Ureter (tissue), 1 donor: ENCODE measurements at places on chromosomes 6 and 20. TPM values are rescaled to one million over a fixed set of nuclear protein-coding genes. Genes with fewer than 3 reads are reported as not detected.

DNA sequence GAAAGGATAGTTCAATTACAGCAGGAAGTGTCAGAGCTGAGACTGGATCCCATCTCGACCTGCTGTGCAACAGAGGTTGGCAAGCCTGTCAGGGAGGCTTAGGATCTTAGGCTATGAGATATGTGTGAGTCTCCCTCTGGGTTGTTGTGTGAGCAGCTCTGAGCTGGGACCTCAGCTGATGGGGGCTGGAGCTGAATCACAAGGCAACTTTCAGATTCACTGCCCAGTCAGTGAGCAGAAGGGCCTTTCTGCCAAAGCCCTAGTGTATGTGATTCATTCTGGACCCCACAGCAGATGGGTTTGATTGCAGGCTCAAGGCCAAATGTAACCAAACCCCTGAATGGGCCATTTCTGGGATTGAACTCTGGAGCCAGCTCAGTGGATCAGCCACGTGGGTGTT is 4.5 kb downstream of the PI3 start:
- DNase-seq = no peak

DNA sequence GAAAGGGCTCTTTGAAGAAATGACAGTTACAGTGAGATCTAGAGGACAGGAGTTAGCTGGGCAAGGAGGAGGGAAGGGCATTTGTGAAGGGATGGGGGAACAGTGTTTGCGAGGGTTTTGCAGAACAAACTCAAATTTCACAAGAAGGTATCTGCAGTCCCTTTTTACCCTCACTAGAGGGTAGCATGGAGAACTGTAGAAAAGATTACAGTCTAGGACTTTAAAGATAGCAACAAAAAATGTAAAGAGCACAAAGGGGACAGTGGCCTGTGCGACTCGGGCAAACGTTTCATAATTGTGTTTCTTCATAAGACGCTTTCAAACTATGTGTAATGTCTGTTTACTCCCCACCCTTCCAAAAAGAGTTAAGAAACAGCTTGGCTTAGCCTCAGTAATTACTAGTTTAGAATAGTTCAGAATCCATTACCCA is 21.2 kb upstream of the ASXL1 start:
- no peak for DNase-seq

- no peak for DNase-seq
These were observed 32.5 kb downstream of the KIAA0319 start for GRCh38 chr6:24613361-24614042.

- DNase-seq = no peak
These were observed 24.2 kb upstream of the PAQR8 start for GRCh38 chr6:52337633-52338290.

- DNase-seq = no peak
These were observed 84.0 kb downstream of the LAMA2 start for GRCh38 chr6:128966934-128967333.

DNA sequence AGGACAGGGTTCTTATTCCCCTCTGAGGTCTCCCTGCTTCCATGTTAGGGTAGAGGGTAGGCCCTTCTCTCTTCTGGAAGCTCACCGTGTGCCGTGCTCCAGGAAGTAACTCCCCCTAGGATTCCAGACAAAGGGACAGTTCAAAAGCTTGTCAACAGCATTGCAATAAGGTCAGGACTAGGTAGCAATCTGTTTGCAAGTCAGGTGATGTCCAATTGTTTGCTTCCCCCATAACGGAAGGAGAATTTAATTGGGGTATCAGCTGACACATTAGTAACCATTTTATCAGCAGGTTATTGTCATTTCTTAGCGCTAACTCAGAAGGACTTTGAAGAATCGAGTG is 41.9 kb downstream of the SYNJ2 start:
- DNase-seq = no peak

GRCh38 chr6:118768441-118768840 is 117.0 kb upstream of the CEP85L start:
- no peak for DNase-seq

GRCh38 chr6:18187701-18188100 is 32.5 kb downstream of the KDM1B start:
- no peak for DNase-seq

GRCh38 chr20:33925867-33926266 is 67.8 kb upstream of the RALY start:
- no peak for DNase-seq

DNA sequence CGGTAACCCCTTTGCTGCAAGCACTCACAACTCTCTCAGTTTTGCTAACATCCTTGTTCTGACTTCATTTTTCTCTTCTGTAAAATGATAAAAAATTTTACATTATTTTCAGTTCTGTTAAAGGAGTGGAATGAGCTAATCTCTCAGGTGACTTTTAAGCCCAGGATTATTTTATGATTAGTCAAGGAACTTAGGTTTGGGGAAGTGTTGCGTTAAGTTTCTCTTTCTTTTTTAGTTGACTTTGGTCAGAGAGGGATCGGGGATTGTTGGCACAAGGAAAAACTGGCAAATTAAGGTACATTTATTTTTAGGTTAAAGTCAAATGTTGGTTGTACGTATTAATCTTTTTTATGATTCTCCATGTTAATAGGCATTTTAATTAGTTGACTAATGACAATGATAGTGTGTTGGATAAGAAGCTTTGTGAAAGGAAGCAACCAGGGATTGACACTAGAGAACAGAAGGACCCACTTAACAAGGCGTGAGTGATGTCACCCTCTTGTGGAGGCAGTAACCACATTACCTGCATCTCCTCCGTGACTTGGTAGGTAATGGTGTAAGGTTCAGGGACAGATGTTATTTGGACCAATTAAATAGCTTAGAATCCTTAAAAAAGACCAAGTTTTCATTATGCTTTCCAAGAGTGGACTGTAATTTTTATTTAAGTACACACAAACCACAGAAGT is 31.6 kb downstream of the CD83 start:
- DNase-seq = no peak

GRCh38 chr6:7630792-7631191 is 40.8 kb downstream of the SNRNP48 start:
- no peak for DNase-seq

DNA sequence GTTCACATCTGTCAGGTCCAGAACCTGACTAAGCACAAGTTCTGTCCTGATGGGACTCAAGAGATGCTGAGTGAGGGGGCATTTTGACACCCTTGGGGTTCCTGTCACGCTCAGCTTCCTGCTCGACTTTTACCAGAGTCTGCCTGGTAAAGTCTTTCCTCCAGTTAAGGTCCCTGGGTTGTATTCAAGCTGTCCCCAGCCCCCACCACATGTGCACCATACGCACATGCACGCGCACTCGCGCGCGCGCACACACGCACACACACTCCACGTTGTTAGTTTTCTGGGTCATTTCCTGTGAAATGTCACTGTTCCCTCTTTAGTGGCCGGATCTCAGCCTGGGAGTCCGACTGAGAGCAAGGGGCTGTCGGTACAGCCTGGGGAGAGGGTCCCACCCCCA is 166.1 kb downstream of the GMPR start:
- DNase-seq = no peak

DNA sequence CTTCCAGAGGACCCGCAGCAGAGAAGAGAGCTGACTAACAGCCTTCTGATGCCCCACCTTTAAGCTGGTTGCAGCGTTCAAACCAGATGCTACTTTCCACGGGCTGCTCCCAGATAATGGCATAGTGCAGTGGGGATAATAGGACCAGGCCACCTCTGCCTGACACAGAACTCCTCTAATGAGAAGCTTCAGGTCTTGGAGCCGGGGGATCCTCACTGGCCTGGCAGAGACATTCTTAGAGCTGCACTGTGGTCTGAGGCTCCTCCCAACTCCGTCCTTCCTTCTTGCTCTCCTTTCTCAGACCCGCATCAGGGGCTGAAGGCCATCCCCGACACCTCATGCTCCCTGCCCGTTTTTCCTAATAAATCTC is 206.6 kb upstream of the MARCKS start:
- DNase-seq = no peak

- no peak for DNase-seq
These were observed 203.7 kb upstream of the RSPO3 start for GRCh38 chr6:126914801-126915200.

DNA sequence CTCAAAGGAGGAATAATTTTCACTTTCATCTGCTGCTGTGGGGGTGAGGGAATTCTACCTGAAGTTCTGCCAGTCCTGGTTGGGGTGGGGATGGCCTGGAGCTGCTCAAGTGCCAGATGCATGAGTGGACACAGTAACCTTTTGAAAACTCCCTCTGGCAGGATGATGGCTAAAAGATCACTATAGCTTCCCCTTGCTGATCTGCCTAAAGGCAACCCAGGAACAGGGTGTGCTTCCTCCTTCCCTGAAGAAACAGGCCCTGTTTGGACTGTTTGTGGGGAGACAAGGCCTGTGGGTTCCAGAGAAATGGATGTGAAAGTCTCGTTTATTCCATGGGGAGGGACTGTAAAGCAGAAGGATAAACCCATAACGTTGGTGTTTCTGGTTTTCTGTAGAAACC is 176.9 kb downstream of the DTNBP1 start:
- DNase-seq = no peak

Gene SLC22A1
- 1.2 TPM for total RNA-seq

Gene RIPPLY2
- 0.86 TPM for total RNA-seq

Gene TAF4
- 31.3 TPM for total RNA-seq

Gene IL17A
- not detected for total RNA-seq

Gene ESR1
- 9.6 TPM for total RNA-seq

Gene PPIL6
- 2.9 TPM for total RNA-seq

Gene RAD21L1
- total RNA-seq = not detected
